Activated CD4-positive, alpha-beta T cell treated with anti-CD3 and anti-CD28 coated beads, Interleukin-2, Interleukin-4, amounts not matched to agents 100 ng/mL and 50 ng/mL, durations not matched to agents 16 hours and 8 hours (primary cell): ENCODE measurements at places on chromosomes 4 and X.

DNA sequence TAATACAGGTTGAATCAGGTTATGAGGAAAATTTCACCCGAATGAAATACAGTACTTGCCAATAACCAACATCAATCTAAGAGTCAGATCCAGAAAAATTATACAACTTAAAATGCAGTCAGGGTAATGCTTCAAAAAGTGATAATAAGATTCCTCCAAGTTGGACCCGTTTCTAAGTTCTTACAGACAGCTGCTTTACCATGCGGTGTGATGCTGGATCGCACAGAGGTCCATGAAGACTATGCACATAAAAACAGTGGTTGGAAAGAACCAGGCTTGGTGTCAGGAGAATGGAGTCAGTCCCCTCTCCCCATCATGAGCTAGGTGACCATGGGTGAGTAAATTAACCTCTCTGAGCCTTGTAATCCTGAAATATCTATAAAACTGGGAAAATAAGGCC is 261.3 kb downstream of the QDPR start:
- no peak for DNase-seq

DNA sequence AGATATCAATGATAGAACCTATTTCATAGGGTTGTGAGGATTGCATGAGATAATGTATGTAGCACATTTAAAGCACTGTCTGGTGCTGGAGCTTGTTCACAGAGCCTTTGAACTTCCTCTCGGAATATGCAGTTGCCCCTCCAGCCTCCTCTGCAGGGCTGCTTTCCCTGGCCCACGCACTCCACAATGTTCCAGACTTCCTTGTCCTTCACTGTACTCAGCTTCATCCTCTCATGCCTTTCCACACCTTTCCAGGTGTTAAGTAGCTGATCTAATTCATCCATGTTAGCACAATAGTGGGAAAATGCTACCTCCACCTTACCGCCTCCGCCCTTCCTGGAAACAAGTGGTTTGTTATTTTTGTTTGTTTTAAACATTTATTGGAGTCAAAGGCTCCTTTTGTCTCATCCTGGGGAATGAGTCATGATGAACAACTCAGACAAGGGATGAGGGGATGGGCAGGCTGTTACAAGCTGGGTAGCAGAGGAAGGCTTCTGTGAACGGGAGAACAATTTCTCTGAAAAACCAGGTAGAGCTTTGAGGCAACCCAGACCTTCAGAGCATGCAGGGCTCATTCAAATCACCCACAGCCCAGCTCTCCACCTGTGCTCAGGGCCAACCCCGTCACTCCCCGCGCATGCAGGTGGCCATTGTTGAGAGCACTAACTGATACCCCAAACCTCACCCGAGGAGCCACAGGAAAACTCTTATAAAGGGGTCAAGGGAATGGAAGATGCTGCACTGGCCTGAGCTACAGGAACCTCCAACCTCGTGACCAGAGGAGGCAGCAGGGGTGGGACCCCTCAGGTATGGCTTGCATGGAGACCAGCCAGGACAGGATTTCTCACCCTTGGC is 84.9 kb upstream of the TBL1X start:
- no peak for DNase-seq

- no peak for DNase-seq
Observed at GRCh38 chrX:108359806-108360602, 78.2 kb downstream of the COL4A6 start.

DNA sequence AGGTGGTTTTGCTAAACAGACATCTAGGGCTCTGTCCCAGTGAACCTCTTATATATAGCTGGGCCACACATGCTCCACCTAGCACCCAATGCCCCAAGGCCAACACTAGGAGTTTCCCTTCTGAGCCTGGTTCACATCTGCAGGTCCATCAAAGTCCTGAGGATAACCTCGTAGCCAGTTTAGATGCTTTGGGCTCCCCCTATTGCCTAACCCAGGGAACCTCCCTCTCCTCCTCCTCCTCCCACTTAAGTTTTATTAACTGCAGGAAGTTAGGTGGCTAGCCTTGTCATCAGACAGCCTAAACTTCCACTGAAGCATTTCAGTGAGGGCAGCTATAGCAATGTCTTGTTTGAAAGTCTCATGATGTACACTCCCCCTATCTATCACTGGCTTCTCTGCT is 88.0 kb downstream of the GUCY2F start:
- DNase-seq, result peak; percentile 1

GRCh38 chr4:184420881-184421416 is 53.4 kb downstream of the IRF2 start:
- DNase-seq, result peak; percentile 63

DNA sequence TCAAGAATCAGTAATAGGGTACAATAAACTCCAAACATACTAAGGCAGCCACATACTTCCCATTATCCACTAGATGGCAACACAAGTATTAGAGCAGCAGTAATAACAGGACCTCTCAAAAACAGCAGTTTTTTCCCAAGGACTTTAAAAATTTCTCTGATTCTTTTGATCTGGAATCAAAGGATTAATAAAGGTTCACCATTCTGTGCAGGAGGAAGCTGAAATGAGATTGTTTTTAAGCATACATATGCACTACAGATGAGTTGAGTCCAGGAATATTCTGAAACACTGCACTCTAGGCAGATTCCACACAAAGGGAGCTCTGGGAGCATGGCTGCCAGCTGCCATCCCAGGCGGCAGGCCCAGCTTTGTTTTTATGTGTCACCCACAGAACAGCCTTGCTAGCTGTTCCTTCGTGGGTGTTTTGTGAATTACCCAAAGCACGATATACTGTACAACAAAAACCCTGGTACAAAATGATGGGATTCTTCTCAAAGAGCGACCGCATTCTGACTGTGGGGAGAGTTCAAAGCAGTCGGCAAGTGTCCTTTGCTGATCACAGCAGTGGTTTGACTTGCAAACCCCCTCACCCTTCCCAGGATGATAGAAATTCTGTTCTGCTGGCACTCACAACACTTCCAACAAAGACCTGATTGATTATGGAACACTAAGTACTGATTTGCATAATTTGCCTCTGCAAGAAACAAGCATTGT is 61.0 kb downstream of the STX18 start:
- no peak for DNase-seq

DNA sequence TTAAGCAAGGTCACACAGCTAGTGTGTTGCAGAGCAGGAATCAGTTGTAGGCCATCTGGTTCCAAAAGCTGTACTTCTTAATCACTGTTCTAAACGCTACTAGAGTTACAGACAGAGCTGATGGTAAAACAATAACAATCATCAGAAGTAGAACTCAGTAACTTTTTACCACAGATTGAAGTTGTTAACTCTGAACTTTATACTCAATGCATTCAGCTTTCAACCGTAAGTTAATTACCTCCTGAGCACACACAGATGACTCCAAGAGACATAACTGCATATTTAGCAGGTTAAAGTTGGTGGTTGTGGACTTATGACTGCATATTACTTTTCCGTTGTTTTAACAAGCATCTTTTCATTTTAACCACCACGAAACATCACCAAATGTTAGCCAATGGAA is 127.3 kb downstream of the PRSS12 start:
- no peak for DNase-seq

DNA sequence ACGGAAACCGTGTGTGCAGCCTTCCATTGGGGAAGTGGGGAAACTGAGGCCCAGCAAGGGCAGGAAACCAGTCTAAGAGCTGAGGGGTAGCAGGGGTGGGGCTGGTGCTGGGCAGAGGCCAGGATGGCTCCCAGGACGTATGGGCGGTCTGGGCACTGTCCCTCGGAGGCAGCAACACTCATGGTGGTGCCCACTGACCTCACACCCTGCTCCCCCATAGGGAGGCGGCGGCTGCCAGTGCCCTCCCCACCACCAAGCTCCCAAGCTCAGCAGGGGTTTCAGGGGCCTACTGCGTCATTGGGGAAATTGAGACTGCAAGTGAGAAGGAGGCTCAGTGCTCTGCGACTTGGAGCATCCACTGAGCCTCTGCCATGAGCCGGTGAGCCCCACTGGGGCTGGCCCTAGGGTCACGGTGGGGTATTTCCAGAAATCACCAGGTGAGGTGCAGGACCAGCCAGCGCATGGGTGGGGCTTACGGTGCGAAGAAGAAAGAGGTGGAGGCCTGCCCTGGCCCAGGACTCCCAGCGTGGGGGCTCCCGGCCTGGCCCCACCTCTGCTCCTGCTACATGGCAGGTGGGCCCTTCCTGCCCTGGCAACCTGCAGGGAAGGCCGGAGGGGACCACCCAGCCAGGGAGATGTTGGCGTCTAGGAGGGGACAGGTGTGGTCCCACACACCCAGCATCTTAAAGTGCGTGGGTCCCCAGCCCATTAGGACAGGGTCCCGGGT is 915 bp downstream of the MSANTD1 start:
- no peak for DNase-seq

DNA sequence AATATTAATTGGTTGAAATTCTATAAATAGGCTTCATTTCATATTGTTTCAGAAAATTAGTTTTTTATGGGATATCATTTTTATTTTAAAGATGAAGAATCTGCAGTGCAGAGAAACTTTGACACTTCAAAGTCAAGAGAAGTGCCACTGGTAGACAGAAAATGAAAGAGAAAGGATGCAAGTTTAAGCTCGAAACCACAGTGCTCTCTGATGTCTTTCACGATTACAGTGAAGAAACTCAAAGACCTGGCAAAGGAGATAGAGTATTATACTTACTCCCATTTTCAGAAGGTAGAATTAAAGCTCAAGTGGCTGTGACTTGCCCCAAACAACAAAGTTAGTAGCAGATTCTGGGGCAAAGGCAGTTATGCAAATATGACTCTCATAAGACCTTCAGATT is 745.4 kb downstream of the TECRL start:
- DNase-seq, result no peak

DNA sequence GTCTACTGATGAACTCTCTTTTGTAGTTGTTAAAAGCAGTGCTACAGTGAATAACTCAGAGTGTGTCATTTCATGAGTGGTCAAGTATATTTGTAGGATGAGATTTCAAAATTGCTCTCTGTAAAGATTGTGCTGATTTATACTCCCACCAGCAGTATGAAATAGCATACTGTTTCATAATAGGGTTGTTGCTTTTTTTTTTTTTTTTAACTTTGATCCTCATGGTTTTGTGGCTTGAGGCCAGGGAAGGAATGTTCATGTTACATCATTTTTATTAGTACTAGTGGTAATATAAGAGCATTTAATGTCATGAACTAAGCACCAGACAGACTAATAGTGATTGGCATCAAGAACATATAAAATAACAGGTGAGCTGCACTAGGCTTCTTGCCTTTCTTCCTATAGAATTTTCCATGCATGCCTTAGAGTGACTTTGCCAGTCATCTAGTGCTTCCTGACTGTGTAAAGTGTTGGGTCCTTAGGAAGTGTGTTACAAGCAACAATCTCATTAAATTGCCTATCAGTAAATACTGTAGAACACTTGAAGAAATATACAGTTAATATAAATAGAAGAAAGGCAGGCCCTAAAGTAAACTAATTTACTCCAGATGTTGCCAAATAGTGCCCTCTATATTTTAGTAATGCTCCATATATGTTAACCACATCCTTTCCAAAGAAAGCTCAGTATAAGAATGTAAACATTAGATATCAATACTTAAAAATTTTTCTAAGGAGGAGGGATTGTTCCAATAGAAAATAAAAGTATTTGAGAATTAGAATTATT is 38.6 kb upstream of the MSMO1 start:
- no peak for DNase-seq

GRCh38 chr4:142416121-142416520 is 430.0 kb downstream of the INPP4B start:
- no peak for DNase-seq

DNA sequence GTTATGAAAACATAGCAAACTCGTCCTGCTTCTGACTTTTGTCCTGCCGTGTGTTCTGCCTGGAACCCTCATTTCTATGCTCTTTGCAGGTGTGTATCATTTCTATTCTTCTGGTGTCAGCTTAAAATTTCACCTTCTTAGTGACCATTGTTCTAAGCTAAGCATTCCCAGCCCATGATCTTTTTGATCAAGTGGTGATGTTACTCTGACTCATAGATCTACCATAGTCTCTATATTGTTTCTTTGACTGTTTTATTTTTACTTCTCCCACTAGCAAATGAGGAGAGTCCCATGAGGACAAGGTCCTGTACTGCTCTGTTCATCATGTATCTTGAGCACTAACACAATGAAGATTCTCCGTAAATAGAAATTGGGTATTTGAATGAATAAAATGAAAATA is 14.1 kb upstream of the CXCL6 start:
- DNase-seq, result no peak

GRCh38 chrX:41353985-41354384 is 20.0 kb downstream of the DDX3X start:
- no peak for DNase-seq

DNA sequence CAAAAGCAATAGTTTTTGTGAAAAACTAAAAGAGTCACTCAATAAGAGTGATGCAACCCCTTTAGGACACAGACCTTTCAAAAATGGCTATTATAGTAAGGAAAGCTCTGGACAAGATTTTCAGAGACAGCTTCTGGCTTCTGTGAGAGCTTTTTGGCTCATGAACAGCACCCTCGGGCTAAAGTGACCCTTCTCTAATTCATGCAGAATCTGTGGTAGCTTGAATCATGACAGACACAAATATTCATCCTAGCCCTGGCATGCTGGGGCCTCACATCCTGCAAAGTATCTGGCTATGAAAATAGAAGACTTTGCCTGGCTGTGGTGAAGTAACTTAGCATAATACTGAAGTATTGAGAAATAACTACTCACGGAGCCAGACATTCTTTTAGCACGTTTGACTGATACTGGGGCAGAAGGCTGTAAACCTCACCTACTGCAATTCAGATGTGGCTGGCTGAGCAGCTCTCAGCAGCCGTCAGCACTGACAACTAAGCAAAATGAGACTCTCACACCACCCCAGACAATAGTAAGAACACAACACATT is 327.3 kb downstream of the MAPK10 start:
- DNase-seq, result no peak

DNA sequence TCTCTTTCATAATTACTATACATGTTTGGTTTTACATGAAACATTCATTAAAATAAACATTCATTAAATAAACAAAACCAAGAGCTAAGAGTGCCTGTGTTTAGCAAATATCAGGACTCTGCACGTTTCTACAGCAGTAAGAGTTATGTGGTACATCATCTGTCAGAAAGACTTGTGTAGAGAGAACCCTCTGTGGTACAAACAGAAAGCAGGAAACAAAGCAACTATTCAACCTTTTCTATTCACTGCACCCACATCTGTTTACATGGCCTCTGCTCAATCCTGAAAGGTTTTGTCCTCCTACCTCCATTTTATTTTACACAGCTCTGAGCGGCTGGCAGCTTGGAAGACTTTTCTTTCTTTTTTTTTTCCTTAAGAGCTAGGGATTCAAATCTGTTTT is 90.7 kb upstream of the PCDH18 start:
- no peak for DNase-seq

GRCh38 chr4:152822323-152822722 is 42.6 kb downstream of the ARFIP1 start:
- no peak for DNase-seq

- DNase-seq, result no peak
Observed at GRCh38 chr4:185914583-185915199, 102.7 kb upstream of the SORBS2 start.

- DNase-seq, result no peak
Observed at GRCh38 chr4:88196013-88196365, 37.5 kb upstream of the ABCG2 start.

GRCh38 chr4:135553213-135553612 is 1351.6 kb upstream of the PABPC4L start:
- DNase-seq, result no peak
